ENCODE measurements at places on chromosomes 4 and X. TPM values are rescaled to one million over a fixed set of nuclear protein-coding genes. Genes with fewer than 3 reads are reported as not detected.

CENPVL3 gene
- total RNA-seq, result not detected

DNA sequence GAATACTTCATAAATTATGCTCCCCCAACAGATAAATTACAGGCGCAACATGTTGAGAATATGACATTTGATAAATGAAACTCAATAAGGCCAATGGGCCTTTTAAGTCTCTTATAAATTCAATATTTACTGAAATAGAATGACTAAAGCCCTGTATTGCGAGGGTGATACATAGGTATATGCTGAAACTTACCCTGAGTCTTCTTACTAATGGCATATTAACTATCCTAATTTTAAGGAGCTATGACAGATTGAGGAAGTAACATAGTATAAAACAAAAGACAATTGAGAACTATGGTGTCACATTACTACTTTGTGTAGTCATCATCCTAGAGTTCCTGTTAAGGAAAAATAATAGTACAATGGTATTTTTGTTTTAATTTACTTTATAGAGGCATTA lies 440.7 kb downstream of the IL15 start:
- DNase-seq, result no peak
- no peaks in the 10 kb centered on the region for H3K36me3 ChIP-seq
- no peak overlapping the region for H3K27ac ChIP-seq
- no peaks in the 10 kb centered on the region for H3K4me1 ChIP-seq

GRCh38 chrX:107146670-107147069 lies 28.0 kb upstream of the RBM41 start:
- no peaks in the 10 kb centered on the region for H3K27me3 ChIP-seq
- no peak overlapping the region for H3K27ac ChIP-seq
- H3K4me1 ChIP-seq, result no peaks in the 10 kb centered on the region
- DNase-seq, result no peak
- H3K4me3 ChIP-seq, result no peak overlapping the region
- H3K36me3 ChIP-seq, result no peaks in the 10 kb centered on the region

HS3ST1 gene
- total RNA-seq, result not detected

- no peaks in the 10 kb centered on the region for H3K27me3 ChIP-seq
- H3K4me3 ChIP-seq, result no peak overlapping the region
- DNase-seq, result no peak
- no peaks in the 10 kb centered on the region for H3K36me3 ChIP-seq
- H3K4me1 ChIP-seq, result no peaks in the 10 kb centered on the region
- H3K27ac ChIP-seq, result no peak overlapping the region
Observed at GRCh38 chr4:41160012-41160789, 54.1 kb downstream of the APBB2 start.

- no peak overlapping the region for H3K27ac ChIP-seq
- H3K4me3 ChIP-seq, result no peak overlapping the region
- no peak for DNase-seq
Observed at GRCh38 chr4:37663552-37663951, 22.6 kb downstream of the RELL1 start.

DNA sequence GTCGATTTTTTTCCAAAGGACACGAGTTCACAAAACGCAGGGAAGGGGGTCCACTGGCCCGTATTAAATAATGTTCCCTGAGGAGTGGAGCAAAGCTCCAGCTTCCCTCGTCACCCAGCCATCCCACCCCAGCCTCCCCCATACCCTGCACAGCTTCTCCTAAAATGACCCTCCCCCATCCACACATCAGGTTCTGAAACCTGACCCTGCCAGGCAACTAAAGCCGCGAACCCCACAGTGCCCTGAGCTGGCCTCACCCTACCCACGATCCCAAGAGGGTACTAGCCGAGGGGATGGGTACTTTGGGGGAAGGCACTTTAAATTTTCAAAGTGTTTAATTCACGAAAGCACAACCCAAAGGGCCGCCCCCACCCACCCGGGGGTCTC lies 634 bp downstream of the APOO start:
- H3K36me3 ChIP-seq, result no peaks in the 10 kb centered on the region
- H3K27me3 ChIP-seq, result no peaks in the 10 kb centered on the region
- DNase-seq, result no peak
- peaks cover 12% of the 10 kb centered on the region for H3K4me1 ChIP-seq
- peak overlapping the region; percentile 56 for H3K4me3 ChIP-seq

TCP11X2 gene
- not detected for total RNA-seq

DNA sequence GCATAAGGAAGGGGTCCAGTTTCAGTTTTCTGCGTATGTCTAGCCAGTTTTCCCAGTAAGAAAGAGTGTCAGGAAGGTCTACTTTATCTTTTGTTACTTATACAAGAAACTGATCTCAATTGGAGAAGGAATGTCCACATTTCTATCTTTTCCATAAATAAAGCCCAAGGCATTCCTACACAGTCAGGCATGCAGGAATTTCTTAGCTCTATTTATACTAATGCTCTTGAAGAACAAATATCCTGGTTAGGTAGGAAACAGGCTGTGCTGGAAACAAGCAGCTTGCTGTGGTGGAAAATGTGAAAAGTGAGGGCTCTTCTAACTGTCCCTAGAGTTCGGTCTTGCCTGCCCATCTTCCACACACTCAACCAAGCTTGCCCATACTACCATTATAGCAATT lies 37.9 kb upstream of the PITX2 start:
- H3K36me3 ChIP-seq, result no peaks in the 10 kb centered on the region
- no peak overlapping the region for H3K27ac ChIP-seq
- H3K4me3 ChIP-seq, result no peak overlapping the region
- no peak for DNase-seq
- no peaks in the 10 kb centered on the region for H3K4me1 ChIP-seq

- H3K36me3 ChIP-seq, result no peaks in the 10 kb centered on the region
- no peak for DNase-seq
- no peaks in the 10 kb centered on the region for H3K4me1 ChIP-seq
- H3K27ac ChIP-seq, result no peak overlapping the region
- no peaks in the 10 kb centered on the region for H3K27me3 ChIP-seq
Observed at GRCh38 chr4:180581061-180581460, 1662.1 kb upstream of the TENM3 start.

GRCh38 chr4:121597346-121597934 lies 99.3 kb downstream of the ANXA5 start:
- no peak overlapping the region for H3K27ac ChIP-seq
- no peak overlapping the region for H3K4me3 ChIP-seq
- H3K4me1 ChIP-seq, result no peaks in the 10 kb centered on the region
- no peaks in the 10 kb centered on the region for H3K36me3 ChIP-seq
- H3K27me3 ChIP-seq, result no peaks in the 10 kb centered on the region

DNA sequence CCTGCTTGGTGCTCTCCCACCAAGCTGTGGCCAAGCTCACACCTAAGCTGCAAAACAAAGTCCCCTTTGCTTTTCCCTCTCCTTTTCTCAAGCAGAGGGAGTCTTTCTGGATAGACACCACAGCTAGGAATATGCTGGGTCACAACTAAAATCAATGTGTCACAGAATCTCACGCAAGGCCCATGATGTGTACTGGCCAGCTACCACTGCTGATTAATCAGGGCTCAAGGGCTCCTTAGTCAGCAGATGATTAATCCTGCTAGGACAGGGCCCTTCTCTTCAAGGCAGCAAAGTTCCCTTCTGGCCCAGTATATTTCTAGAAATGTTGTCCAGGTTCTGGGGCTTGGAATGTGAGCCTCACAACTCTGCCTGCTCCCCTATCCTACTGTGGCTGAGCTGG lies 32.0 kb upstream of the TENT5D start:
- no peak for DNase-seq
- H3K27ac ChIP-seq, result no peak overlapping the region
- no peak overlapping the region for H3K4me3 ChIP-seq
- H3K36me3 ChIP-seq, result no peaks in the 10 kb centered on the region

GRCh38 chr4:115674485-115674884 lies 561.1 kb upstream of the NDST4 start:
- H3K36me3 ChIP-seq, result no peaks in the 10 kb centered on the region
- H3K27ac ChIP-seq, result no peak overlapping the region
- H3K4me3 ChIP-seq, result no peak overlapping the region
- H3K27me3 ChIP-seq, result no peaks in the 10 kb centered on the region

- peak overlapping the region; percentile 67 for H3K27ac ChIP-seq
- no peaks in the 10 kb centered on the region for H3K36me3 ChIP-seq
- H3K4me1 ChIP-seq, result peaks cover 17% of the 10 kb centered on the region
Observed at GRCh38 chr4:153651587-153651986, 32.5 kb upstream of the TLR2 start.

- H3K27me3 ChIP-seq, result no peaks in the 10 kb centered on the region
- no peaks in the 10 kb centered on the region for H3K36me3 ChIP-seq
- no peaks in the 10 kb centered on the region for H3K4me1 ChIP-seq
- no peak overlapping the region for H3K27ac ChIP-seq
Observed at GRCh38 chr4:170769862-170770261, 680.1 kb upstream of the AADAT start.

- no peaks in the 10 kb centered on the region for H3K36me3 ChIP-seq
- H3K4me1 ChIP-seq, result no peaks in the 10 kb centered on the region
- no peaks in the 10 kb centered on the region for H3K27me3 ChIP-seq
- H3K27ac ChIP-seq, result no peak overlapping the region
- no peak overlapping the region for H3K4me3 ChIP-seq
Observed at GRCh38 chrX:78517124-78517523, 142.0 kb downstream of the RTL3 start.

FAM199X gene
- total RNA-seq, result 31.9 TPM

- no peaks in the 10 kb centered on the region for H3K27me3 ChIP-seq
- no peaks in the 10 kb centered on the region for H3K4me1 ChIP-seq
- no peaks in the 10 kb centered on the region for H3K36me3 ChIP-seq
- H3K27ac ChIP-seq, result no peak overlapping the region
- H3K4me3 ChIP-seq, result no peak overlapping the region
Observed at GRCh38 chr4:185752872-185753271, 59.1 kb downstream of the SORBS2 start.

CASK gene
- 27.9 TPM for total RNA-seq

DNA sequence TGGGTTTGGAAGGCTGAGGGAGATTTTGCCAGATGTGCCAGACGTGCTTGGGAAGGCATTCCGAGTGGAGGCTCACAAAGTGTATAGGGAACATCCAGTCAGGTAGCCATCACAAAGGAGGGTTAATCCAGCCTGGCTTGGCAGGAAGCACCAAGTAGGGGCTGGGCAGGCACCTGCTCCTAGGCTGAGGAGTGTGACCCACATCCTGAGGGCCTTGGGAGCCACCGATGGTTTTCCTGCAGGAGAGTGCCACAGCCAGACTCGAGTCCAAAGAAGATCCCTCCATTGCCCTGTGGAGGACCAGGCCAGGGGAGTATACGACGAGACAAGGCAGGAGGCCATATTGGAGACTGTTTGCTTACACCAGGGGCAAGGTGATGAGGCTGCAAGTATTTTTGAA lies 47.2 kb downstream of the PNMA5 start:
- H3K36me3 ChIP-seq, result no peaks in the 10 kb centered on the region
- no peaks in the 10 kb centered on the region for H3K27me3 ChIP-seq
- H3K4me1 ChIP-seq, result peaks cover 7% of the 10 kb centered on the region
- H3K4me3 ChIP-seq, result no peak overlapping the region
- no peak for DNase-seq
